HS-27A (cell line): ENCODE measurements at places on chromosomes 5 and 9.

- DNase-seq: no peak
Measured at GRCh38 chr5:76339919-76340318, 63.2 kb upstream of the IQGAP2 start.

DNA sequence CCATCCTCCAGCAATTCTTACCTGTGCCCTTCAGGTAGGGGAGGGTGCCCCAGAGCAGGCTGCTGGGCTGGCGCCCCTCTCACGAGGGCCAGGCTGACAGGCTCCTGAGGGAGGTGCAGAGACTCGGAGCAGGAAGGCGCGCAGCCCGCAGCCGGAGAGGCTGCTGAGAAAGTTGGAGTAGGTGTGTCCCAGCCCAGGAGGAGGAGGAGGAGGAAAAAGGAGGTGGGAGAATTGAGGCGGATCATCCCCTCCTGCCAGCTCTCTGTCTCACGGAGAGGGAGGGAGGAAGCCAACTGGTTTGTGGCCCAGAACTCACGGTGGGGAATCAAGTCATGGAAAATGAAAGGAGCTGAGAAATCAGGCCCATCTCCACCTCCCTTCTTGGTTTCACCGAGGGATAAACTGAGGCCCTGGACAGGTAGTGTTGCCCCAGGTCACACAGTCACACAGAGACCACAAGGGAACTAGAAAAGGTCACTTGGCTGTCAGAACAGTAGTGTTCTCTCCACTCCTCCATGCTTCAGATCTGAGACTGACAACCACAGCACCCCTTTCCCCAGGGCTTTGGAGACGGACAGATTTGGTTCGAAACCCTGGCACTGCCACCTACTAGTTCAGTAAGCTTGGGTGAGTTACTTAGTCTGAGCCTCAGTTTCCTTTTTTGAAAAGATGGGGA is at the start of gene FAT2:
Gene FAT2, minus strand, starts transcription at position 188 of the 676 bp plus-strand sequence. CDS start 22,400 bp downstream, outside the sequence.
- no peak for DNase-seq

DNA sequence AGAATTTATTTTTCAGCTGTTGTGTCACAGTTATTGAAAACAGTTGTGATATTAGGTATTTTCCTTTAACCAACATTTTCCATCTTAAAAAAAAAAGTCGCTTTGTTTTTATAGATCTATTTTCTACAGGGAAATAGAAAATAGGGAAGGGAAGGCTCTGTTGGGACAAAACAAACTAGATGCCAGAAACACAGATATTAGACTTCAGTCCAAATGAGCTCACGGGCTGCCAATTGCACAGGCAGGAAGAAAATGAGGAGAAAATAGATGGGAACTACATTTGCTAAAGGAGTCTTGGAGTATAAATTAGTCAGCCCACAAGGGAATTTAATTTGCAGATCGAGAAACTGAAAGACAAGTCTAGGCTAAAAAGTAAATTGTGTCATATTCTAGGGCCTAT is 21.4 kb upstream of the ISOC1 start:
- DNase-seq: no peak

GRCh38 chr9:129669946-129670345 is 4.5 kb downstream of the PRRX2 start:
- no peak for DNase-seq

GRCh38 chr5:80240368-80240986 is 15.4 kb downstream of the SERINC5 start:
- DNase-seq: no peak

DNA sequence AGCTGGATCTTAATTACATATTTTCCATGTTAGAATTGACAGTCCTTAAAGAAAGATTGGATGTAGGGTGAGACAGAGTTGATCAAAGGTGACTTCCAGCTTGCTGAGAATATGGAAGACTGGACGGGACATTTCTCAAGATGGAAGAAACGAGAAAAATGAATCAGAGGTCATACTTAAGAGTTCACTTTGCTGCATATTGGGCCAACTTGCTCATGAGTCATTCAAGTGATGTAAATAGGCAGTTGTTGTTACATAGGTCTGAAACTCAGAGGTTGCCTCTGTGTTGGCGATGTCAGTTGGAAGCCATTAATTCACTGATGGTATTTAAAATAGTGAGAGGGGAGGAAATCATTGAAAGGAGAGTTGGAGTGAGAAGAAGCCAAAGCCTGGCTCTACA is 132.8 kb downstream of the CD180 start:
- no peak for DNase-seq

- DNase-seq: no peak
Measured at GRCh38 chr5:97047076-97047475, 95.3 kb downstream of the LIX1 start.

- DNase-seq: no peak
Measured at GRCh38 chr5:57725658-57726504, 243.3 kb upstream of the ACTBL2 start.

GRCh38 chr5:119411361-119412278 is 40.7 kb upstream of the HSD17B4 start:
- DNase-seq: no peak

GRCh38 chr5:32707418-32707997 is 3.6 kb upstream of the NPR3 start:
- no peak for DNase-seq

- no peak for DNase-seq
Measured at GRCh38 chr9:84593352-84593751, 76.2 kb upstream of the NTRK2 start.
